Activated CD4-positive, CD25-positive, alpha-beta regulatory T cell treated with anti-CD3 and anti-CD28 coated beads, Interleukin-2, amount 50 U/mL, for 24 hours (primary cell): ENCODE measurements at places on chromosomes 16 and 17.
A peak's percentile ranks its signal among the peaks of the same experiment; 100 is the strongest.

- ATAC-seq = no peak
Observed at GRCh38 chr16:31008149-31008548, 2.3 kb downstream of the STX1B start.

- no peak for ATAC-seq
Observed at GRCh38 chr16:67663151-67663876, 2.6 kb downstream of the PARD6A start.

DNA sequence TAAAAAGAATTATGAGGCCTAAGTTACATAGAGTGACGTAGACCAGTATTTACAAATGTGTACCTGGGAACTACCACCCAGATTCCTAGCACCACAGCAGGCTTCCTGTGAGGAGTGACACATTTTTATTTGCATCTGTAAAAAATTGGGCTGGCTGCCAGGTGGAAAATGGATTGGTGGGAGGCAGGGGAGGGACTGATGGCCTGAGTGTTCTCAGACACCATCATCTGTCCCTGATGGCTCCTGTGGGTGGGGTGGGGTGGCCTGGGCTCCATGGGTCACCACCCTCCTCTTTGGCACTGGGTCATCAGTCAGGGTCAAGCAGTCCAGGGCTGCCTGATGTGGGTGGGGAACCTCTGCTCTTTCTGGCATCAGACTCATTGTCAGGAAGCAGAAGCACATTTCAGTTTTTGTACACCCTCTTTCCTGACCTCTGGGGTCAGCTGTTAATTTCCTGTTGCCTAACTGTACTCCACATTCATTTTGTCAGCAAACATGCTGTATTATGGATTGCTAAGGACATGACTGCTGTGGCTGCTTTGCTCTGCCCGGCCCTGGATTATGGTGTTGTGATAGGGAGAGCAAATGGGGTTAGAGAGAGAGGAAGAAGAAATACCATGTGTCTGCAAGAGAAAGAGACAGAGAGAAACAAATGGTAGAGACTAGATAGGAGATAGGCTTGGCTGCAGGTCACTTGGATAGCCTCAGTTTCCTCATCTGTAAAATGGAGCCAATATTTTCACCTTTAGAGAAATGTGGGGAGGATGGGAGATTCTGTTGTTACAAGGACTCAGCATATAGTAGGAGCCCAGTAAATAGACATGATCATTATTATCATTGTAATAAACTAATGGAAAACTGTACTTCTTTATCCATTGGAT is 11.6 kb upstream of the MFAP4 start:
- ATAC-seq = no peak

GRCh38 chr16:68985855-68986254 is 119.6 kb upstream of the HAS3 start:
- no peak for ATAC-seq

GRCh38 chr16:19523184-19523558 is 571 bp upstream of the CCP110 start:
- no peak for ATAC-seq

DNA sequence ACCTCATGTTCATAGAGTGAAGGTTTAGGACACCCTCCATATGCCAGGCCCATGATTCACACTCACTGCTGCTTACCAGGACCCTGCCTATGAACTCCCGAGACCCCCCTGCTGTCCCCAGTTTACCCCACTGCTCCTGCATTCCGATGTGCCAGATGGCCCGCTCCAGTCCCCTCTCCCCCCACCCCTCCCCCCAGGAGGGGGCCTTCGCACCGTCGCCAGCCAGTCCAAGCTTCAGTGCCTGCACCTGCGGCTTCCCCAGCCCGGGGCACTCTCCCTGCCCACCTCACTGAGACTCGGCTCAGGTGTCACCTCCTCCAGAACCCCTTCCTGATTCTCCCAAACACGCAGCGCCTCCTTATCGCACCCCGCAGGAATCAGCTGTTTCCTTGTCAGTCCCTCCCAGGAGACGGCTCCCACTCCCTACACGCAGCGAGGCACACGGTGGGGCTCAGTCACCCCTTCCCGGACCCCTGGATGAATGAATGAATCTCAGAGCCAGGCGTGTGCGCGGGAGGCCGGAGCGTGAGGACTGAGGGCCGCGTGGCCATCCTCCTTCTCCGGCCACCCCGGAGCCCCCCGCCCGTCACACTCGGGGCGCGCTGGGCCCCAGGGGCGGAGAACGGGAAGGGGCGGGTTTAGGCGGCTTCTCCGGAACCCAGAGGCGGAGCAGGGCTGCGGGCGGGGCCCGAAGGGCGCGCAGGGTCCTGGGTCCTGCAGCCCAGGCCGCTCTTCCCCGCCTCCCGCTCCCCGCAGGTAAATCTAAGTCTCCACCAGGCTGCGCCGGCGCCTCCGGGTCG is 1.6 kb downstream of the MYO1C start:
- ATAC-seq = peak; percentile 75

DNA sequence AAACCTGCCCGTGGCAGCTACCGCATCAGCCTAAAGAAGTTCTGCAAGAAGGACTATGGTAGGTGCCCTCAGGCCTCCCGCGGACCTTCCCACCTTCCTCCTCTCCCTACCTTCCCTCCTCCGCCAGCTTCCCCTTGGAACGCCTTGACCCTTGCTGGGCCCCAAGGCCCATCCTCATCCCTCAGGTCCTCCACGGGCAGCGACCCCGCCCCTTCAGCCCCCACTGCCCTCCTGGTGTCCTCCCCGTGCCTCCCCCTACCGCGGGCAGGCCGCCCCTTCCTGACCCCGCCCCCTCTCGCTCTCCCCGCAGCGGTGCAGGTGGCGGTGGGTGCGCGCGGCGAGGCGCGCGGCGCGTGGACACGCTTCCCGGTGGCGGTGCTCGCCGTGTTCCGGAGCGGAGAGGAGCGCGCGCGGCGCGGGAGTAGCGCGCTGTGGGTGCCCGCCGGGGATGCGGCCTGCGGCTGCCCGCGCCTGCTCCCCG is 1.4 kb upstream of the TBC1D24 start:
- ATAC-seq = peak; percentile 1

GRCh38 chr17:4329838-4330237 is 36.6 kb downstream of the UBE2G1 start:
- no peak for ATAC-seq

GRCh38 chr17:13728781-13729180 is 127.1 kb upstream of the HS3ST3A1 start:
- no peak for ATAC-seq

GRCh38 chr17:14321980-14322776 is 21.3 kb downstream of the HS3ST3B1 start:
- ATAC-seq = peak; percentile 69

- ATAC-seq = peak; percentile 79
Observed at GRCh38 chr17:48179071-48179945, 71.7 kb downstream of the SNX11 start.

GRCh38 chr17:36506249-36506826 is 19.9 kb downstream of the ZNHIT3 start:
- no peak for ATAC-seq
